Tongue (tissue), 3 donors: ENCODE measurements at places on chromosomes 13 and 19. TPM values are rescaled to one million over a fixed set of nuclear protein-coding genes. Genes with fewer than 3 reads are reported as not detected.

DNA sequence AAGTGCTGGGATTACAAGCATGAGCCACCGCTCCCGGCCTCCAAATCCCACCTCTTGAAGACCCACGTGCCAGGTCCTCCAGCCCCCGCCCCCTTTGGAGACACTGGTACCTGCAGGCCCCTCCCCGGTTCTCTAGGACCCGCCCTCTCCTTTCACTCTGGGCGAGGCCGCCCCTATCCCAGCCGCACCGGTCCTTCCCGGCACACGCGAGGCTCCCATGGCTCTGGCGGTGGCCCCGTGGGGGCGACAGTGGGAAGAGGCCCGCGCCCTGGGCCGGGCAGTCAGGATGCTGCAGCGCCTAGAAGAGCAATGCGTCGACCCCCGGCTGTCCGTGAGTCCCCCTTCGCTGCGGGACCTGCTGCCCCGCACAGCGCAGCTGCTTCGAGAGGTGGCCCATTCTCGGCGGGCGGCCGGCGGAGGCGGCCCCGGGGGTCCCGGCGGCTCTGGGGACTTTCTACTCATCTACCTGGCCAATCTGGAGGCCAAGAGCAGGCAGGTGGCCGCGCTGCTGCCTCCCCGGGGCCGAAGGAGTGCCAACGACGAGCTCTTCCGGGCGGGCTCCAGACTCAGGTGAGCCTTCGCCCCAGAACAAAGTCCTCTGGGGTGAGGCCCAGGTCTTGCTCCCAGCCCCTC, at the start of gene CBLC:
Gene CBLC, plus strand, starts transcription at position 176 of the 633 bp plus-strand sequence. Its CDS starts 42 bp downstream, at position 218.
- peak; percentile 55 for DNase-seq

TUBA3C gene
- total RNA-seq = not detected

- peak; percentile 79 for DNase-seq
These were observed 38.7 kb upstream of the KLF2 start for GRCh38 chr19:16285769-16286498.

DNA sequence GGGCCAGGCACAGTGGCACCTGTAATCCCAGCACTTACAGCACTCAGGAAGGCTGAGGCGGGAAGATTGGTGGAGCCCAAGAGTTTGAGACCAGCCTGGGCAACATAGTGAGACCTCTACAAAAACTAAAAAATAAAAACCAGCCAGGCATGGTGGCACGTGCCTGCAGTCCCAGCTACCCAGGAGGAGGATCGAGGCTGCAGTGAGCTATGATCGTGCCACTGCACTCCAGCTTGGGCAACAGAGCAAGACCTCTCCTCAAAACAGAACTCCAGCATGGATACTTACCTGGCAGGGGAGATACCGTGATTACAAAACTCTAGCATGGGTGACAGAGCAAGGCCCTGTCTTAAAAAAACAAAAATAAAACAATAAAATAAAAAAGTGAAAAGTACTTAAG, 95.3 kb downstream of the GJA3 start:
- DNase-seq = no peak

TTC9B gene
- total RNA-seq = not detected

PGLYRP1 gene
- 0.82 TPM for total RNA-seq

- no peak for DNase-seq
These were observed 220.9 kb downstream of the FOXO1 start for GRCh38 chr13:40445557-40445990.

DNA sequence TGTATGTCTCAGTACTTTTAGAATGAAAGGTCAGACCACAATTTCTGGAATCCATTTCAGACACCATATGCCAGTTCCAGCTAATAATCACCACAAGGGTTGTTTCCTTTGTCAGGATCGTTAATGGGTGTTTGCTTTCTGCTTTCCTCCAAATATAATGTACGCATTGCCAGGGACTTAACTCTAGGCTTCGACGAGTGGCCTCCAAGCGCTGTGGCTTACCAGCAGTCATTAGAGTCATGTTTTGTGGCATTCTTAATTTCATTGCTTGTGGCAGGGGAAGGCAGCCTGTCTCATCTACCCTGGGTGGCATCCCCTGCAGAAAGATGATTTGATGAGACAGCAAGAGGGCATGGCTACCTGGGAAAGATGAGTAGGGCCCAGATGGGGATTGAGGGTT, 22.5 kb downstream of the SAFB start:
- no peak for DNase-seq

DNA sequence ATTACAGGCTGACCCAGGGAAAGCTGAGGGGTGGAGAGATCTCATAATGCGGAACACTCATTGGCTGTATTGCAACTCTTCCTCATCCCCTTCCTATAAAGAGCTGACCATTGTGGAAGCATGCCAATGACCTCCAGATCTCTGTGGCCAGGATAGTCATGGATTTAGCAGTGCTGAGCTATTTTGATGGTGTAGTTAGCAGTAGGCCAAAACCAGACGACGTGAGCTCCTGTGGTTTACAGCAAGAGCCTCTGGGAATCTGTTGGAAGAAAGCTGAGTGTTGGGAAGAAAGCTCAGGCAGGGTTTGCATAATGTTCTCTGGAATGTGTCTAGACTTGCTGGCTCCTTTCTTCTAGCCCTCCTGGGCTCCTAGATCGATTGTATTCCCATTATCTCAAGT, 187.5 kb upstream of the GPC6 start:
- DNase-seq = no peak

- DNase-seq = no peak
These were observed 10.8 kb downstream of the F2RL3 start for GRCh38 chr19:16899566-16900075.

GRCh38 chr13:46893798-46894560, 2.9 kb downstream of the HTR2A start:
- peak; percentile 86 for DNase-seq

GRCh38 chr19:413756-414420, 4.9 kb upstream of the C2CD4C start:
- no peak for DNase-seq

DNA sequence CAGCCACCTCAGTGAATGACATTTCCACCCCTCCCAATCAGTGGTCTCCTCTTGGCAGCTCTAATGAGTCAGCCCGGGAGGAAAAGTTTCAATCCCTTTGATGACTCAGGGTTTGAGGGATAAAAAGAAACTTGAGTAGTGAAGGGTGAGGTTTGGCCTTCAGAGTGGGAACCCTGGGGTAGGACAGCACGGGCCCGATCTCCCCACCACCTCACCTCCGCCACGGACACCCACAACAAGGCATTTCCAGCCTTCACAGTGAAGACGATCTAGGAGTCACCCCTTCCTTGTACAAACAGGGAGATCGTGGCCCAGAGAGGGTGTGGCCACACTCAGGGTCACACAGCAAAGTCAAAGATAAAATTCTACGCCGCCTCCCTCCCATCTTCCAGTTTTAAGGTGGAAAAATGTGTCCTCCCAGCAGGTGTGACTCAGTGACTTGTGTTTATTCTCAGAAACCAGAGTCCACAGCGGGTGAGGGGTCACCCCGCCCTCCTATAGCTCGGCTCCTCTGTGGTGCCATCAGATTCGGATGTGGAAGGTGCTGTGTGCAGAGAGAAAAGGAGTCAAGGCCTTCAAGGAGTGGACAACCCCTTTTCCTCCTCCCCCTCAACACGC, 12.3 kb downstream of the CIB3 start:
- no peak for DNase-seq

- peak; percentile 70 for DNase-seq
These were observed 534 bp downstream of the CAB39L start for GRCh38 chr13:49443357-49443703.

KANK3 gene
- 24.2 TPM for total RNA-seq

B3GNT8 gene
- total RNA-seq = 3.9 TPM

FCER2 gene
- total RNA-seq = not detected

PDE4C gene
- 5.7 TPM for total RNA-seq

- DNase-seq = no peak
These were observed 147.7 kb upstream of the SOX1 start for GRCh38 chr13:111919286-111919685.

KCNN1 gene
- 0.41 TPM for total RNA-seq

KIR2DL4 gene
- total RNA-seq = not detected

DNA sequence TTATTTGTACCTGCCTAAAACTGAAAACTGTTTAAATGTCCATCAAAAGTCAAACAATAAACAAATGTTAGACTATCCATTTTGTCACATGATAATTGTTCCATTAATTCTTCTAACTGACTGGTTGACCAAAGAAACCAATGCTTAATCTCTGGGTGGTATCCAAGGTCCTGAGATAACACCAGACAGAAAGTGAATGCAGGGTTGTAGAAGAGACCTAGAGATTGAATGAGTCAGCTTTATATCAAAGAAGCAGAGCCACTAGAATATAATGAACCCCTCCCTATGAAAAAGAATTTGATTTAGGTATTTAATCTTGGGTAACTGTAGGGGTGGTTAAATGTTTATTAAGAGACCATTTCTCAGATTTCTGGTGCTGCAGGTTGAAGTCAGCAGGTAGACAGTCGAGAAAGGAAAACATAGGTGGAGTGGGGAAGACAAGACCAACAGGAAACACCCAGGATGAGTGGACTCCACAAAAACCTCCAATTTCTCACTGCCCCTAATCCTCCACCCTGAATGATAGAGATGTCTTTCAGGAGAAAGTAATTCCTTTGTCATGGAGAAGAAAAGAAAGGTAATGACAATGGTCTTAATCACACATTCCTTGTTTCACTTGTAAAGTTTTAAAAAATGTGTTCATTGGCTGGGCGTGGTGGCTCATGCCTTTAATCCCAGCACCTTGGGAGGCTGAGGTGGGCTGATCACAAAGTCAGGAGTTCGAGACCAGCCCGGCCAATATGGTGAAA, 536.4 kb downstream of the IRS2 start:
- DNase-seq = no peak

GRCh38 chr13:110712849-110713641, 455 bp upstream of the ING1 start:
- peak; percentile 100 for DNase-seq

GPR183 gene
- 7.9 TPM for total RNA-seq

EHD2 gene
- 79.6 TPM for total RNA-seq

SELENOV gene
- total RNA-seq = not detected

DNA sequence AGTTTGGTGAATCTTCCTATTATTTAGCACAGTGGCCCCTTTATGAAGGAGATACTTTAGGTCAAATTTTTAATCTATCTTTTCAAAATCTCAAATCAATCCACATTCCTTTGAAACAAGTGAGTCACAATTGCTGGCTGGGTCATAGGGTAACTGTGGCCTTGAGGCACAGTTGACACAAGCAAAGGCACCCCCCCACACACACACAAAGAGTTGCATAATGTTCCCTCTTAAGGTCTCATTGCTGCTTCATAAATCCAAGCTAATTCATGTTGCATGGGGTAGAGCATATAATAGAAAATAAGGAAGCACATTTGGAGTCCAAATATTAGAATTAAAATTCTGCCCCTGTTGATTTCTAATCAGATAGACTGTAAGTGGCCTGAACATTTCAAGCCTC, 171.5 kb downstream of the DLEU7 start:
- no peak for DNase-seq

DNA sequence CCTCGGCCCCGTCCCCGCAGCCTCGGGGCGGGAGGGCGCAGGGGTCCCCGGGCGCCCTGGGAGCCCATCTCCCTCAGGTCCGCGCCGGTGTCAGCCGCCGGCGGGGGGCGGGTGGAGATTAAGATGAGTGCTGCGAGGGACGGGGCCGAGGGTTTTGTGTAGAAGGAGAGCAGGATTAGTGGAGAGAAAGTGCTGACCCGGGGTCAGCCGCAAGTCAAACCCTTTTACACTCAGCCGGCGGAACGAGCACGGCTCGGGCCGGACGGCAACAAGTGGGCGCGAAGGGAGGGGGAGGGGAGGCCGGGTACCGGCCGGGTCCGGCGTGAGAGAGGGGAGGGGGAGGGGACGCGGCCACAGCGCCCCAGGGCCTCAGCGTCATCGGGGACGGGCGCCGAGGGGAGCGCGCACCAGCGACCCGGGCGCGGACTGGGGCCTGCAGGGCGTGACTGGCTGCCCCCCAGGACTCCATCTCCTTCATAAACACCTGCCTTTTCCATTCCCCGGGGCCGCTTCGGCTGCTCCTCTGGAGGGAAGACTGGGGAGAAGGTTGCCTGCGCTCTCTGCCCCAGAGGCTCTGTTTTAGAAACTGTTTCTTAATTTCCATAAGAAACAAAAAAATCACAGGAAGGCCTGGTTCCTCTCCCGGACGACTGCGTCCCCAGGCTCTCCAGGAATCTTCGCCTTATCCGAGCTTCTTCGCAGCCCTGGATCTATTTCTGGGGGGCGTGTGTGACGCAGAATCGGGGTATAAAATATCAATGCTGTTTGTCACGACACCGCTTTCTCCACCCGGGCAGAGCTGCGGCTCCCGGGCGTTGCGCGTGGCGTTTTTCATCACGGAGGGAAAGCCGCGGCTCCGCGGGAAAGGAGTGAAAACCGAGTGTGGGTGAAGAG, 6.5 kb downstream of the SOX1 start:
- no peak for DNase-seq

DNA sequence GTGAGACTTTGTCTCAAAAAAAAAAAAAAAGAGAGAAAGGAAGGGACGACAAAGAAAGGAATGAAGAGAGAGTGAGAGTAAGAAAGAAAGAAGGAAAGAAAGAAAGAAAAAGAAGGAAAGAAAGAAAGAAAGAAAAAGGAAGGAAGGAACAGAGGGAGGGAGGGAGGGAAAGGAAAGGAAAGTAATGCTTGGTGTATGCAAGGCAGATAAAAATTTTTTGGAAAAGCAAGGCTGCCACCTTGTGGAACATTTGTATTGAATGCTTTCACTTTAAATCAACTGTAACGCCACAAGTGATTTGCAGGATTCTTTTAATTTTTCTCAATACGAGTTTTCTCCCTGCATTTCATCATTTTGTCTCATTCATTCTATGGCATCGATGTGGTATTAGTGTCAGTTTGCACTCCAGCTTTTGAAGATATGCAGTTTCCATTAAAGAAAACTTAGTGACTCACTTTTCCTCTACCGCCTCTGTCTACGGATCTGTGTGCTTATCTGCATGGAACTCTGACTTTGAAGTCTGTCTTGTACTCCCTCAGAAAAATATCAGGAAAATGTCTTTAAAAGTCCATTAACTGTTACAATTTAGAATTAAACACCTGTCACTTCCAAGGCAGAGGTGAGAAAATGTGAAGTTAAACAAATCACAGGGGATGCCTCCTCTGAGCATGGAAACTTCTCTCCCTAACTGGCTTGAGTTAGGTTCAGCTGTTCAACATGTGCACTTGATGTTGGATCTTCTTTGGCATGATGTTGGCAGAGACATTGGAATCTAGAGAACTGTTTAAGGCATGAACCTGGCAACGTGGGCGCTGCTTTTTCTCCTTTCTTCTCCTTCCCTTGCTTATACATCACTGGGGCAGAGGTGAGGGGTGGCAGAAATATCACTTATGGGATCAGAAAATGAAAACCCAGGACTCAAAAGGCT, 20.0 kb upstream of the ZDHHC20 start:
- peak; percentile 91 for DNase-seq

DNA sequence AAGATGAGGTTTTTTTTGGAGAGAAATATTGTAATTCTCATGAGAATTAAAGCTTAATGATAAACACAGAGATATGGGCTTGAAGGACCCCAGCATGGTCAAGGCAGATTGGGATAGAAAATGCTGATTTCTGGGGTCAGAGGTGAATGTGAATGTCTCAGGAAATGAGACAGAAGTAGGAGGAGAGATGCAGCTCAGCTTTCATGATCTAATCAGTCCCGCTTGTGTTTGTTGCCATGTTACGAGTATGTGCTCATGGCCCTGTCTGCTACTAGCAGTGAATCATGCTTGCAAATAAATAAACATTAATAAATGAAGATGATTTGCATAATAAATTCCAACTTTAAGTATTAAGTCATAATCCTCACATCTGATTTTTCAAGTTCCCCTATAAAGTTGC, 23.0 kb upstream of the NDFIP2 start:
- no peak for DNase-seq

MATK gene
- total RNA-seq = 2.6 TPM

- DNase-seq = no peak
These were observed 593 bp downstream of the CADM4 start for GRCh38 chr19:43638995-43639518.
